Karpas-422 (cell line): ENCODE measurements at places on chromosomes 16 and 17.

DNA sequence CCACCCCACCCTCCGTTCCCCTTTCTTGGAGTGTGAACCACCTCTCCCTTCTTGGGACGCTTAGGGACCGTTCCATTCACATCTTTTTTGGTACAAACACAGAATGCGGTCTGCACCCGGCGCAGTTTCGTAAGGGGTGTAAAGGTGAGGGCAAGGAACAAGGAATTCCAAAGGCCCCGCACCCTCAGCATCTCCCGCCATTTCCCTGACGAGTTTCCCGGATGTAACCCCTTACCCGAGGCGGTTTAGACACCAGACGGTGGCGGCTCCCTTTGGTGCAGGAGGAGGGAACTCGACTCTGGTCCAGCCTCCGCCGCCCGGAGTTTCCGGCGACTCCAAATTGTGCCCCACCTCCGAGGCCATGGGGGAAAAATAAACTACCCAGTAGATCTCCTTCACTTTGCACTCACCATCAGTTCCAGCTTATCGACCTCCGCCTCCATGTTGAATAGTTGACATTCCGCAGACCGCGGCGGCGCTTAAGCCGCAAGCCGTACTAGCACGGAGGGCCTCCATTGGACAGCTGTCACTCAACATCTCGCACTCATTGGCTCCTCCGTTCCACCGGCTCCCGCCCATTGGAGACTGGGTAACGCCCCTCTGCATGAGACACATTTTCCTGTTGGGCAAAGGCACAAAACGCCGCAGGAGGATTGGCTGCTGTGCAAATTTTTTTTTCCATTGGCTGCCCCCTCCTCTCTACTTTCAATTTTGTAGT is at the start of gene SKA2:
TSS of gene SKA2 (minus strand) at position 466 of the 718 bp plus-strand sequence. CDS start at position 443, 23 bp downstream.
- no peaks in the 10 kb centered on the region for H3K27me3 ChIP-seq
- peak within 1 kb of the TSS; percentile 92 for H3K4me3 ChIP-seq
- peaks cover 9% of the 10 kb centered on the region; the same call in 1 of the 2 replicates for H3K36me3 ChIP-seq
- H3K27ac ChIP-seq: peak within 1 kb of the TSS; percentile 90
- H3K4me1 ChIP-seq: peaks cover 70% of the 10 kb centered on the region

DNA sequence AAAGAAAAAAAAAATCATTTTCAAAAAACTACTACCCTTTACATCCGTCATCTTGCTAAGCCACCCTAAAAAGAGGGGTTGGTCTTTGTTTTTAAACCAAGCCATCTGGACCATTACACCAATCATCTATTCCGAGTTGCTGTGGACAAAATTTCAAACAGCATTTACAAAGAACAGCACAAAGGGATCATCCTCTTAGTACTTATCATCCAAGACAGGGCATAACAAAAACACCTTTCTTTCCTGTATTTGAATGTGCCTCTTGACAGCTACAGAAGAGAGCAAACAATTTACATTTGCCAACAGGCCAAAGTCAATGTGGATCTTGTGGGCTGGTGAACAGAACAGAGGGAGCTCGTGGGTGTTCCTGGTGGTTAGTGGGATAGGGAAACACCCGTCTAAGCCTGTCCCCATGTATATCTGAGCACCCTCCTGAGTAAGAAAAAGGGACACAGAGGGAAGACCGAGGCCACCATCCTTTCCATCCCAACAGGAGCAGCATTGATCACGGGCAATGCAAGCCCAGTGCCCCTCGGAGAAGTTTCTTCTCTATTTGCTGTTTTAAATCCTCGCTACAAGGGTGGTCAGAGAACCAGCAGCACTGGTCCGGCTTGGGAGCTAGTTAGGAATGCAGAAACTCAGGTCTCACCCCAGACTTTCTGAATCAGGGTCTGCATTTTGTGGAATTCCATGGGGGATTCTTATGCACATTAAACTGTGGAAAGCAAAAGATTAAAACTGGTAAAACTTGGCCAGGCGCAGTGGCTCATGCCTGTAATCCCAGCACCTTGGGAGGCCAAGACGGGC is 1.9 kb downstream of the SLC39A11 start:
- peaks cover 20% of the 10 kb centered on the region for H3K4me1 ChIP-seq
- no peak for DNase-seq
- H3K4me3 ChIP-seq: peak overlapping the region; percentile 7; the same call in 1 of the 2 replicates
- H3K27me3 ChIP-seq: no peaks in the 10 kb centered on the region

GRCh38 chr17:74070998-74071679 is 132.3 kb upstream of the RPL38 start:
- no peaks in the 10 kb centered on the region for H3K36me3 ChIP-seq
- no peak for DNase-seq
- no peak overlapping the region for H3K4me3 ChIP-seq
- no peaks in the 10 kb centered on the region for H3K4me1 ChIP-seq
- H3K27me3 ChIP-seq: peaks cover 2% of the 10 kb centered on the region; the same call in 1 of the 2 replicates

DNA sequence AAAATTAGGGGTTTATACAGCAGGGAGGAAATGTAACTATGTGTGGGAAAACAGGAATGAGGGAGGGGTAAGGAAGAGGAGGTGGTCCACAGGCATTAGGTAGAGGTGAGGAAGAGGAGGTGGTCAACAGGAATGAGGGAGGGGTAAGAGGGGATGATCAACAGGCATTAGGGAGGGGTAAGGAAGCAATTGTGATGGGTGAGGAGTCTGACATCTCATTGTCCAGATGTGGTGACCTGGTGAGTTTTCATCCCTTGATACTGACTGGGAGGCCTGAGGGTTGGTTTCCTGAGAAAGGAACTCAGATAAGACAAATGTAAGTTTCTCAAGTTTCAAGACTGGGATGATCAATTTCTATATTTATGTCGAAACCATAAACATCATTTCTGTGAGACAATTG is 206.2 kb upstream of the C16orf82 start:
- DNase-seq: no peak
- H3K27ac ChIP-seq: no peak overlapping the region
- no peaks in the 10 kb centered on the region for H3K36me3 ChIP-seq
- no peaks in the 10 kb centered on the region for H3K4me1 ChIP-seq

GRCh38 chr16:12371497-12371896 is 395.0 kb downstream of the SNX29 start:
- DNase-seq: no peak
- no peaks in the 10 kb centered on the region for H3K27me3 ChIP-seq
- H3K4me1 ChIP-seq: no peaks in the 10 kb centered on the region
- no peak overlapping the region for H3K4me3 ChIP-seq

DNA sequence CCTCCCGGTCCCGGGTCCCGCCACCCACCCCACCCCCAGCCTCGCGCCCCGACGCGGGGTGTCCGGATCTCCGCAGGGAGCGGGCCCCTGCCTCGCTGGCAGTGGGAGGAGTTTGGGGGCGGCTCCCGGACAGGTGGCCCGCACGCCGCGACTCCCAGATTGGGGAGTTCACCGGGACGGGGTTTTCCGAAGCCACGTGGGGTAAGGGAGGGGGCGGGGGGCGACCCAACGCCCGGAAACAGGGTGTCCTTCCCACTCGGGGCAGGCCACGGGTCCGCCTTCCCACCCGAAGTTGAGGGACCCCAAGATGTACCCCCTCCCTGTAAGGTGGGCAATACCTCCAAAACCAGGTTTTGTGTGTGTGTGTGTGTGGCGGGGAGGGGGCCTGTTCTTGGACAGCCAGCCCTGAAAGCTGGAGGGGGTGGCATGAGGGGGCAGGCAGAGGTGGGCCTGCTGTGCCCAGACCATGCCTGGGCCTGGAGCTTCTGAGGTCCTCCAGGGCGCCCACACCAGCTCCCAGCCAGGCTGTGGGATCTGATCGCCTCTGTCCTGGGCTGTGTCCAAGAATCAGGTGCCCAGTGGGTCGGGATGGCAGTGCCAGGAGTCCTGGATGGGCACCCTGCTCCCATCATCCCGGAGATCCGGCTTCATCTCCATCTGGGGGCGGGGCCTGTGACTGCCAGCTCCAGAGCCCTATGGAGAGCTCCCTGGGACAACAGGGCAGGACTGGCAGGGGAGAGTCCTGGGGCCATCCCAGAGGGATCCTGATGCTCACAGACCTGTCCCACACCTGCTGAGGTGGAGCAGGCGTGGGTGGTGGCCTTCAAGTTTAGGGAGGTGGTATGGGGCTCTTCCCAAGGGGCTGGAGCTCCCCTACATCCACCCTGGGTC is 767 bp downstream of the SYNGR2 start:
- H3K4me3 ChIP-seq: peak overlapping the region; percentile 80
- peaks cover 3% of the 10 kb centered on the region; the same call in 1 of the 2 replicates for H3K27me3 ChIP-seq
- peaks cover 40% of the 10 kb centered on the region for H3K4me1 ChIP-seq
- no peak overlapping the region for H3K27ac ChIP-seq

DNA sequence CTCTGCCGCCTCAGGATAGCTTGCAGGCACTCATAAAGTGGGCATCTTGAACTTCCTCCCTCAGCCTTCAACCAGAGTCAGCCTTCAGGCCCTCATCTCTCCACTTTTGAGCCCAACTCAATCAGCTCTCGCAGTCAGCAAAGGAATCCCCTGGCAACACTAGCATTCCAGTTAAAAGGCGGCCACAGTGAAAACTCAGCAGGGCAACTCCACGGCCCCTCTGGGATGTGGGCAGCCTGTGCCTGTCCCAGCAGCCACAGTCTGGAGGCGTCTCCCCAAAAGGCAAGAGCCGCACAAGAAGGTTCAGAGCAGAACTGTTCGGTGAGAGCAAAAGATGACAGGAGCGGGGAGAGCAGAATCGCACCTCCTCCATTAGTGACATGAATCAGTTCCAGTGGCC is 9.0 kb downstream of the TMEM11 start:
- no peak overlapping the region for H3K4me3 ChIP-seq
- H3K27me3 ChIP-seq: no peaks in the 10 kb centered on the region
- H3K4me1 ChIP-seq: no peaks in the 10 kb centered on the region
- H3K36me3 ChIP-seq: peaks cover 2% of the 10 kb centered on the region; the same call in 1 of the 2 replicates
- no peak overlapping the region for H3K27ac ChIP-seq

GRCh38 chr16:3243882-3244281 is 8.9 kb upstream of the ZNF200 start:
- H3K4me3 ChIP-seq: no peak overlapping the region
- H3K27me3 ChIP-seq: no peaks in the 10 kb centered on the region
- H3K27ac ChIP-seq: no peak overlapping the region
- no peaks in the 10 kb centered on the region for H3K36me3 ChIP-seq

- peaks cover 27% of the 10 kb centered on the region for H3K4me1 ChIP-seq
- no peak overlapping the region for H3K27ac ChIP-seq
- peak overlapping the region; percentile 47; the same call in 1 of the 2 replicates for H3K4me3 ChIP-seq
- DNase-seq: peak; percentile 79
- no peaks in the 10 kb centered on the region for H3K36me3 ChIP-seq
Measured at GRCh38 chr17:43372273-43372911, 26.4 kb upstream of the ARL4D start.

DNA sequence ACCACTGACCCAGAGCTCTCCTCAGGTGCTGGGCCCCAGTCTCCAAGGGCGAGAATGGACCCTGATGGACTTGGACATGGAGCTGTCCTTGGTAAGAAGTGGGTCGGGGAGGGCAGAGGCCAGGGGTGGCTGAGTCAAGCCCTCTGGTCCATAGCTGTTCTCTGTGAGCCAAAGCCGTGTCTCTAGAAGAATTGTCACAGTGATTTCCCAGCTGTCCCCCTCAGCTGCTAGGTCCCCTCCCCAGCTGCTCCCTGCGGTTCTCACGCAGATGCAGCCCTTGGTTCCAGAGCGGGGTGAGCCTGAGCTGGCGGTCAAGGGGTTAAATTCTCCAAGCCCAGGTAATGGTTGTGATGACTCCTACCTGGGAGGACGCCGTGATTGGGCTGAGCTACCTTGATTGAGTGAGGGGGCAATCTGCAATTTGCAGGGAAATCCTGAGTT is 1.3 kb upstream of the NOL3 start:
- H3K27me3 ChIP-seq: no peaks in the 10 kb centered on the region
- no peak for DNase-seq
- peaks cover 14% of the 10 kb centered on the region for H3K4me1 ChIP-seq
- no peaks in the 10 kb centered on the region for H3K36me3 ChIP-seq
- H3K4me3 ChIP-seq: no peak overlapping the region
- no peak overlapping the region for H3K27ac ChIP-seq

- H3K27ac ChIP-seq: no peak overlapping the region
- DNase-seq: no peak
- no peaks in the 10 kb centered on the region for H3K36me3 ChIP-seq
- peaks cover 35% of the 10 kb centered on the region for H3K4me1 ChIP-seq
Measured at GRCh38 chr17:74758848-74759168, 10.4 kb downstream of the NHERF1 start.

GRCh38 chr17:16975744-16976625 is 4.1 kb upstream of the TNFRSF13B start:
- peak; percentile 83 for DNase-seq
- peak overlapping the region; percentile 77 for H3K27ac ChIP-seq
- H3K4me1 ChIP-seq: peaks cover 63% of the 10 kb centered on the region
- peak overlapping the region; percentile 55 for H3K4me3 ChIP-seq
